Thoracic aorta (tissue), 2 donors: ENCODE measurements at places on chromosomes 7 and 10.

- no peak for DNase-seq
Measured at GRCh38 chr7:150781103-150781502, 19.1 kb downstream of the TMEM176B start.

GRCh38 chr7:41431671-41432070 lies 271.2 kb downstream of the INHBA start:
- DNase-seq, result no peak

DNA sequence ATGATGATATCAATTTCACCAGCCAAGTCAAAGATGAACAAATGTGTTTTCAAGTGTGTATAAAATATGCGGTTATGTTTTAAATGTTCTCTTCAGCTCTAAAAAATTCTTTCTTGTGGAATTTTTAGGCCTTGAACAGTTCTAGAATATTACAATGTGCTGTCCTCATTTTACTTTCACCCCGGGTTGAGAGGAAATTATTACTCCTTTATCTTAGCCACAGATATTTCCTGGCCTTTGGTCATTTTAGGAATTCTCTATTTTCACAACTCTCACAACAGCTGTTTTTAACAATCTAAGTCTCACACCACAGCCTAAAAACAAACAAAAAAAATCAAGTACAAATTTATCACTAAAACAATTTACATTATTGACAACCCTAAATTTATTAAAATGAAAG lies 112.2 kb upstream of the HGF start:
- DNase-seq, result no peak

DNA sequence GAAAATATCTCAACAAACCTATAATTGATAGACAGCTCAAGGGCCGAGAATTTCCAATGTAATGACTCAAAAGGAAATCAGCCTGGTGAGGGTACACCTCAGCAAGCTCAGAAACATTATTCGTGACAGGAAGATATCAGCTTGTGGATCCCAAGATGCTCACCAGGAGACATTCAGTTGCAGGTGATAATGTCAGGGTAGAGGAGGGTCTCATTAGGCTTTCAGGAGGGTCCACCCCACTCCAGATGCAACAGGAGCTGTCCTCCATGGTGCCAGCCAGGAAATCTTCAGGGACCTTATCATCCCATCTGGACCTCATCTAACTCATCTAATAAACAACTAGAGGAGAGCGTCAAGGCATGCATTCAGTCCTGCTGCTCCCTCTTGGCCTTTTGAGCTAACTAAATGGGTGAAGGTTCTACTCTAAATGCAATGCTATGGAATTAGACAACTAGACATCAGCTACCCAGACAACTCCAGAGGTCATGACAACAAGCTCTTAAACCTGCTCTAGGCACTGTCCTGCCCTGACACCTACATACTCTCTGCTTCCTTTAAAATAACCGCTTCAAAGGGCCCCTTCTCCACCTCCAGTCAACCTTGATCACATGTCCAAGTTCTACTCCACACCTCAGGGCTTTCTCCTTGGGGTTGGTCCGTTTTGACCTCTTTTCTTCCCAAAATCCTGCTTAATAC lies 4.3 kb upstream of the GIMAP5 start:
- no peak for DNase-seq

DNA sequence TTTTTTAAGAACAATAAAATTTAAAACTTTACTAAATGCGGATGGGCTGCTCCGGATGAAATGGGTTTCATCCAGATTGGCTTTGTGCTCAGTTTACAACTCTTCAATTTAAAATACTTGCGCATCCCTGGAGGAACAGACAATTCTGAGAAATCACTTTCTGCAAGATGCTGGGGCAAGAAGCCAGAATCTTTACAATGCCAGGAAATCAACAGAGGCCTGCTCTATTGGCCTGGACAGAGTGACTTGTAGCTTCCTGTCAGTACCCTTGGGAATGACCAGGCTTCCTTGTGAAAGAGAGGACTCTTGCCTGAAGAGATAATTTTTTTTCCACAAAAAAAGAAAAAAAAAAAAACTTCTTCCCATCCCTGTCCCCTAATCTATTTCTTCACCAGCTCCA lies 3.9 kb upstream of the FAM13C start:
- no peak for DNase-seq

DNA sequence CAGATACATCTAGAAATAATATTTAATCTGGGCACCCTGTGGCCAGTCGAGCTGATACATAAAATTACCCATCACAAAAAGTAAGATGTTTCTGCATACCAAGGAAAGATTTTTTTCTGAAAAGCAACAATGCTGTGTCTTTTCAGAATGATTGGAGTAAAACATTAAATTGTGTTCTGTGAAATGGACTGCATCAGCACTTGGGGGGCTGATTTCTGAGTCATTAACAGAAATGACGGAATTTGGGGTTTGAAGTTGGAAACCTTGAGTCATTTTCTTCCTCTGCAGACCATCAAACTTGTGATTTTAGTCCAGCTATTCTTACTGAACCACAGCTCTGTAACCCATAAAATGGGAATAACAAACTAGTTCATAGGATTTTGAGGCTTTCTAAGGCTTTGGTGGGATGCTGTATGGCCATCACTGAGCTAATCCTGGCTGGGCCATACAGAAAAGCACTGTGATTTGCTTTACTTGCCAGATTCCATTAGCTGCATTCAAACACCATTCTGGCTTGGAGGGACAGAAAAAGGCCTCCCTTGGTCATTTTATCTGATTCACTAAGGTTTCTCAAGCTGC lies 739.4 kb upstream of the IGFBP3 start:
- no peak for DNase-seq

DNA sequence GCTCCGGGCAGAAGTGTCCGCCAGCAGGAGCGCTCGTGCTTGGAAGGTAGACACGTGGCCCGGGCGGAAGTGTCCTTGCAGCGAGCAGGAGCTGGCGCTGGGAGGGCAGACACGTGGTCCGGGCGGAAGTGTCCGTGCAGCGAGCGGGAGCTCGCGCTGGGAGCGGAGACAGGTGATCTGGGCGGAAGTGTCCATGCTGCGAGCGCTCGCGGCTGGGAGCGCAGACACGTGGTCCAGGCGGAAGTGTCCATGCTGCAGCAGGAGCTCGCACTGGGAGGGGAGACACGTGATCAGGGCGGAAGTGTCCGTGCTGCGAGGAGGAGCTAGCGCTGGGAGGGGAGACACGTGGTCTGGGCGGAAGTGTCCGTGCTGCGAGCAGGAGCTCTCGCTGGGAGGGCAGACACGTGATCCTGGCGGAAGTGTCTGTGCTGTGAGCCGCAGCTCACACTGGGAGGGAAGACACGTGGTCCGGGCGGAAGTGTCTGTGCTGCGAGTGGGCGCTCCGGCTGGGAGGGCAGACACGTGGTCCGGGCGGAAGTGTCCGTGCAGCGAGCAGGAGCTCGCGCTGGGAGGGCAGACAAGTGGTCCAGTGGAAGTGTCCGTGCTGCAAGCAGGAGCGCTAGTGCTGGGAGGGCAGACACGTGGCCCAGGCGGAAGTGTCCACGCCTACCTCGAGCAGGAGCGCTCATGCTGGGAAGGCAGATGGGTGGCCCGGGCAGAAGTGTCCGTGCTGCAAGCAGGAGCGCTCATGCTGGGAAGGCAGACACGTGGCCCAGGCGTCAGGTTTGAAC lies 41.1 kb upstream of the PRKAR1B start:
- DNase-seq, result no peak

GRCh38 chr10:130341356-130341755 lies 205.2 kb downstream of the GLRX3 start:
- DNase-seq, result no peak

DNA sequence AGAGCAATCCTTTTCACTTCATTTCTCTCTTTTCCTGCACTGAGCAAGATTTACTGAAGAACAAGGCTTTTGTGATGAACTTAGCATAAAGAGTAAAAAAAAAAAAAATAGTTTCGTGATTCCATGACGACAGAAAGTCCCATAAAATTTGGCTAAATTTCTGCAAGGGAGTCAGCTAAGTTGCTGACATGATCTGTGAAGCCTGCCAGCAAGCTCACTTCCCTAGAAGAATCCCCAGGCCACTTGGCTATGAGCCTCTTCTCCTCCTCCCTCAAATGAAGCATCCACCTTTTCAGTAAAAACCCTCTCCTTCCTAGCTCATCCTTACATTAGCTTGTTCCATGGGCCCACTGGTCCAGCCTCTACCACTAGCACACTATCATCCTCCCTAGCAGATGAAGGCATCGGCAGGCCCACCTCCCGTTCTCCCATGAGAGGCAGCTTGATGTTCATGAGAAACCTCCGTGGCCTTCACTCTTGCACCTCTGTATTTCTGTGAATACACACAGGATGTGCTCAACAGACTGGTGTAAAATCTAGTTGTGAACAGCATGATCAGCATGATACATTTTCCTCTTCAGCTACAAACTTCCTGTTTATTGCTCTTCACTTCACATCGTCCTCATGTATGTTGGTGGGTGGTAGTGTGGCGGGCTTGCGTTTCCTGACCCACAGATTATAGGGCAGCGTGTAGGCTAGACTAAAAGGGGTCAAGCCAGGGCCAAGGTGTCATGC lies 30.9 kb downstream of the GIMAP8 start:
- no peak for DNase-seq

GRCh38 chr10:97169911-97170693 lies 15.7 kb downstream of the SLIT1 start:
- no peak for DNase-seq

GRCh38 chr7:39501358-39501757 lies 64.8 kb upstream of the YAE1 start:
- DNase-seq, result no peak

DNA sequence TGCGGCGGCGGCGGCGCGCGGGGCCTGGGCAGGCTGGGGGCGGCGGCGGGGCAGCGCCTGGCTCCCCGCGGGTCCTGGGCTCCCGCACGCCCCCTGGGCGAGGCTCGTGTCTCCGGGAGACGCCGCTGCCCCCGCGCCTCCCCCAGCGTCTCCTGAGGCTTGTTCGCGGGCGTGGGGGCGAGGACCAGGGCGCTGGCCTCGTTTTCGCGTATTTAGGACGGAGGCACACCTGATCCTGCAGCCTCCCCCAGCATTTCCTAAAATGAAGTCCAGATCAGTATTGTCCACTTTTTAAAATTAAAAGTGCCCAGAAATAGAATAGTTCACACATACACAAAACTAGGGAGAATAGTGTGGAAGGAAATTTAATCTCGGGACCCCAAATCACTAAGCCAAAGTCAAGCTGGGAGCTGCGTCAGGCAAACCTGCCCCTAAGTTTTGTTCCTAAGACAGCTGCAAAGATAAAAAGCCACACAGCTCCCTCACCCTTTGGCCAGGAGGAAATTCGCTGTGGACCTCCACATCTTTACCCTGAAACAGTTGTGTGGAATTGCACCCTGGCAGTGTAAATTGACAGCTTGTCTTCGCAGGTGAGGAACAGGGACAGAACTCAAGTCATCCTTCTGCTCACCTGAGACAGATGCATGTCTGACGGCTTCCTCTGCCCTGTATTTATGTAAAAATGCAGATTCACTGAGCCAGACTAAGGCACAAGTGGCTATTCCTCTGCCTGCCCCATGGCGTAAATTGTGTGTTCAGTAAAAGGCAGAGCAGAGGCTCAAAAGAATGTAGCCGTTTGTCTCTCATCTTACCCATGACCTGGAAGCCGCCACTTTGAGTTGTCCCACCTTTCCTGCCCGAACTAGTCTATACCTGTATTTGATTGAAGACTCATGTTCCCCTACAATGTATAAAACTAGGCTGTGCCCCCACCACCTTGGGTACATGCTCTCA lies 740 bp downstream of the GALNT11 start:
- no peak for DNase-seq

DNA sequence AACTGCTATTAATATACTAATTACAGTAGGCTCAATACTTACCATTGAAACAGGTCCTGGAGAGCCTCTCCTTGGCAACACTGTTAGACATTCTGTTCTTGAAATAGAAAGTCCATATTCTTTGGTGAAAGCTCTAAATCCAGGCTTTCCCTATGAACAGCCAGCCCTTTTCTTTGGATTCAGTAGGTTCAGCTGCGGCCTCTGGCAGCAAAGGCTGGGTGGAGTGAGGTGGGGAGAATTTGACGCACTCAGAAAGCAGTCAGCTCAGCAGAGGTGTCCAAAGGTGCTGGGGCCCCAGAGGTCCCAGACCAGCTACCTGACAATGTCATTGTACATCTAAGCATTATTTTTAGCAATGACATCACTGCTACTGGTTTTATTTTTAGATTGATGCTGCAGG lies 146.1 kb downstream of the GRK5 start:
- DNase-seq, result no peak

DNA sequence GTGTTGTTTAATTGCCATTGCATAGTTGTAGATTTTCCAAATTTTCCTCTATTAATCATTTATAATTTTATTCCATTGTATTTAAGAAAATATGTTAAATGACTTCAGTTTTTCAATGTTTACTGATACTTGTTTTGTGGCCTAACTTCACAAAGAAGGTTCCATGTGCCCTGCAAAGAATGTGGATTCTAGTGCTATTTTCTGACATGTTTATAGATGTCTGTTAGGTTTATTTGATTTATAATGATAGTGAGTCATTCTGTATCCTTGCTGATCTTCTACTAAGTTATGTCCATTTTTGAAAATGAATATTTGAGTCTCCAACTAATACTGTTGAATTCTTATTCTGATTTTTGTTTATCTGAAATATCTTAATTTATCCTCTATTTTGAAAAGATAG lies 369.0 kb downstream of the MAGI2 start:
- no peak for DNase-seq

DNA sequence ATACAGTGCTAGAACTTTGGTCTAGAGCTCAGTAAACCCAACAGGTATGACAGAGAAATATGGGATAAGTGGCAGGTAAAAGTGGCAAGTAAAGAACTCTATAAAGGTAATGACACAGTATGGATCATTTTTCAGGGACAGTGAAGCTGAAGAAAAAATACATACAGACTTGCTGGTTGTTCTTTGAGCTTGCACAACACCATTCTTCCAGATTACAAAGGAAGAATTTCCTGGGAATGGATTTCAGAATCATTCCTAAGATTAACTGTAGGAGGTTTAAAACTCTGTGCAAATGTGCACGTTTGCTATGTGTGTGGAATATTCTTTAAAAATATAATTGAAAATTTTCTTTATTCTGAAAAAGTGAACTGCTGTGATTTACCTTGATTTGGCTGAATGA lies 36.0 kb downstream of the PHF14 start:
- no peak for DNase-seq

- no peak for DNase-seq
Measured at GRCh38 chr7:4714767-4715409, 32.8 kb downstream of the FOXK1 start.

GRCh38 chr10:72796042-72796441 lies 97.5 kb upstream of the OIT3 start:
- DNase-seq, result no peak

GRCh38 chr7:28732071-28732869 lies 225.9 kb downstream of the TRIL start:
- DNase-seq, result no peak

GRCh38 chr7:194252-195009 lies 2.1 kb downstream of the FAM20C start:
- no peak for DNase-seq
